ENCODE measurements at places on chromosomes 7 and 10.

- DNase-seq = no peak
Measured at GRCh38 chr7:146214842-146215241, 98.2 kb downstream of the CNTNAP2 start.

DNA sequence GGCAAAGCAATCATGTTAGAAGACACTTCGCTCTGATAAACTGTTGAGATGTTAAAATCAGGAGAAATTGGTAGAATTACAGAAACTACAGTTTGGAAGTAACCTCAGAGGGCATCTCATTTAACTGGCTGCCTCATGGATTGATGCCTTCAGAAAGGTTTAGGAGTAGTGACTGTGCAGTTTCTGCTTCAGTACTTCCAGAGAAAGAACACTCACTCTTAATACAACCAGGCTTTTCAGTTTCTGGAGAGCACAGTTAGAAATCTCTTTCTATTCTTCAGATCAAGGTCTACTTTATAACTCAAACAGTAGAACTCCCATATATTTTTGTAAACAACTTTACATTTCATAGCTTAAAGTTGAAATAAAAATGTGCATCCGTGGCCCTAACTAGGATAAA is 1358.9 kb upstream of the LRRTM3 start:
- DNase-seq = no peak

DNA sequence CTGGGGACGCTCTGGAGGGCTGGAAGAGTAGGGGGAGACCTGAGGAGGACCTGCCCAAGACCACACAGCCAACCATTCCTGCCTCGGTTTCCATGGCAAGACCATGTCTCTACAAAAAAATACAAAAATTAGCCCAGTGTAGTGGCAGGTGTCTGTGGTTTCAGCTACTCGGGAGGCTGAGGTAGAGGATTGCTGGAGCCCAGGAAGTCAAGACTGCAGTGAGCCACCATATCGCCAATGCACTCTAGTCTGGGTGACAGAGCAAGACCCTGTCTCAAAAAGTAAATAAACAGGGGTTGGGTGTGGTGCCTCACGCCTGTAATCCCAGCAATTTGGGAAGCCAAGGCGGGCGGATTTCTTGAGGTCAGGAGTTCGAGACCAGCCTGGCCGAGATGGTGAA is 48.7 kb downstream of the CLIP2 start:
- DNase-seq = no peak

DNA sequence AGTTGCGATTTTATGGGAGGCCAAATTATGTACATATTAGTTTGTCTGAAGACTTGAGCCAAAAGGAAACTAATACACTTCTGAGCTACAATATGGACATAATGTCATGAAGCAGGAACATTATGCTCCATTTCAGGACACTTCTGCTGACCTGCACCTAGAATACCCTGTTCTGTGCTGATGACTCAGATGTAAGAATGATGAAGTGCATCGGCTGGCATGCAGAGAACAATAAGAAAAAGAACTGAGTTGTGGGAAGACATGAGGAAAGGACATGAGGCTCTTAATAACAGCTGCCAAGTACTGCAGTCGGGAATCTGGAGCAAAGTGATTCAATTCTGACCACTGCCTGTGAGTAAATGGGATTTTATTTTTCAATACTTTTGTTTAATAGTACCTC is 192.9 kb upstream of the VSTM2A start:
- DNase-seq = no peak

- DNase-seq = no peak
Measured at GRCh38 chr7:111092406-111093236, 1.7 kb downstream of the LRRN3 start.

DNA sequence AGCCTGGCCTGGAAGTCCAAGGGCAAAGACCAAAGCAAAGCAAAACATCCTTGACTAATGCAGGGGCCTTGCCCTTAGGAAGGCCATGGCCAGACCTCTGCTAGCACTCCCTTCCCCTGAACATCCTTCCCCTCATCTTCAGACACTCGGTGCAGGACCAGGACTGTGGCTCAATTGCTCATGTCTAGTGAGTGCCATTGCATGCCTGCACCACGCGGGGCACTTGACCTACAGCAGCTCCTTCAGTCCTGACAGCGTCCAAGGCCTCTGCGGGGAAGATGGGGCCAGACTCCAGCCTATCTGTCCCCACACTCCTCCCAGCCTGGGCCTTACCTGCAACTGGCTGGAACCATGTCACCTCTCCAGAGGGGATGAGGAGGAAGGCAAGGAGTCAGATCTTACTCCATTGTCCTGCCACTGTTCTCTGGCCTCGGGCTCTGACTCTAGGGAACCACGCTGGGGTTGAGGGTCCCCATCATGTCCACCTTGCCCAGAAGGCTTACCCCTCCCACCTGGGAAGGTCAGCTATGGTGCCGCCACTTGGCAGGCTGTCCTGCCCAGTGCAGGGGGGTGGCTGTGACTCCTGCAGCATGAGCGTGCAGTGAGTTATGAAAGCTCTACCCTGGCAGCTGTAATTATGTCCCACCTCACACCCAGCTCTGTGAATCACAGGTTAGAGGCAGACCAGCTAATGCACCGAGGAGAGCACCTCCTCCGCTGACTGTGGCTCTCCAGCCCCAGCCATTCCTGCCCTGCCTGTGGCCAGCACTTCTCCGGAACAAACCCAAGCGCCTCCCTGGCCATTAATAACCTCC is 16.1 kb downstream of the DRGX start:
- no peak for DNase-seq

DNA sequence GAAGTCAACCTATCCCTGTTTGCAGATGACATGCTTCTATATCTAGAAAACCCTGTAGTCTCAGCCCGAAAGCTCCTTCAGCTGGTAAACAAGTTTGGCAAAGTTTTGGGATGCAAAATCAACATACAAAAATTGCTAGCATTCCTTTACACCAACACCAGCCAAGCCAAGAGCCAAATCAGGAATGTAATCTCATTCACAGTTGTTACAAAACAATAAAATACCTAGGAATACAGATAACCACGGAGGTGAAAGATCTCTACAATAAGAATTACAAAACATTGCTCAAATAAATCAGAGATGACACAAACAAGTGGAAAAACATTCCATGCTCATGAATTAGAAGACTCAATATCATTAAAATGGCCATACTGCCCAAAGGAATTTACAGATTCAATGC is 50.4 kb upstream of the ZNF365 start:
- no peak for DNase-seq

GRCh38 chr10:110843796-110844616 is 27.7 kb upstream of the PDCD4 start:
- no peak for DNase-seq

DNA sequence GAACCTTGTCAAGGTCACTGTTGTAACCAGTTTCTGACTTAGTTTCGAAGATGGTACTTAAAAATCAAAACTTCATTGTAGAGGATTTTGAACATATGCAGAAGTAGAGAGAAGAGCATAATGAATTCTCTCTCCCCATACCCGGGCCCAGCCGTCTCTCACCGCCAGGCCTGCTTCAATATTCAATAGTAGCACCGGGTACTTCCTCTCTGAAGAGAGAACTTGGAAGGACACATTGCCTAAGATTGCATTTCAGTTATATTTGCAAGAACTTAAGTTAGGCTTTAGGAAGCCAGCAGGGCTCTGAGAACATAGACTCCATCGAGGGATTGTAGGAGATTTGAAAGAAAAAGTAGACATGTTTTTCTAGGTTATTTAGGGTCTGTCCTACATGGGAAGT is 19.1 kb downstream of the LMTK2 start:
- no peak for DNase-seq

GRCh38 chr10:94430701-94431100 is 28.4 kb downstream of the TBC1D12 start:
- no peak for DNase-seq

DNA sequence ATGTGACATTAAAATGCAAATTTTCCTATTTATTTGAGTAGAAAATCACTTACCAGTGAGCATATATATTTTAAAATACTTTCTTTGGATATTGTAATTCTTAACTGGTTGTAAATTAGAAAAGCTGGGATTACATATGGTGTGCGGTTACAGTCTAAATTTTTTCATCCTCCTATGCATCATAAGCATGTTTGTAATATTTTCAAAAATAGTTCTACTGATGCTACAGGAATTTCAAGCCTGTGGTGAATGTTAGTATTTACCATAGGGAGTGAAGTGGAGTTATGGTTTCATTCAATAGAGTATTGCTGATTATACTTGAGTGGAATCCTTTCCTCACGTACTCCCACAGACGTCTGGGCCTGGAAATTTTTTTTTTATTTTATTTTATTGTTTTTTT is 34.6 kb upstream of the ST7 start:
- DNase-seq = no peak

GRCh38 chr7:12584930-12585329 is 14.4 kb downstream of the SCIN start:
- DNase-seq = no peak

- DNase-seq = no peak
Measured at GRCh38 chr10:84012831-84013458, 126.4 kb upstream of the GHITM start.

DNA sequence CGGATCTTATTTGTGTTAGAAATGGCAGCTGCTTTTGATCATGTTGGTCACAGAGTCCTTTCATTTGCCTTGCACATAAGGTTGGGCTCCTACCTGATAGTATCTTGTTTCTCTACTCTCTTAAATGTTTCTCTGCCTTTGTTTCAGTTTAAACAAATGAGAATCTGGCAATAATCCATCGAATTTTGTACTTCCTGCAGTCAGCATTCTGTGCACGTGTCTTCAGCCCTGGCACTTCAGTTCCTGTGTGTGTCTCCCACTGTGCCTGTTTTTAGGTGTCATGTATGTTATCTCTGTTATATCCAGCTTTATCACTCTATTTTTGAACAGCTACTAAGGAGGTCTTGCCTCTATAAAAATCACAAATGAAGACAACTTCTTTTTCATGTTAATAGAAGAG is 28.4 kb upstream of the PTER start:
- no peak for DNase-seq

DNA sequence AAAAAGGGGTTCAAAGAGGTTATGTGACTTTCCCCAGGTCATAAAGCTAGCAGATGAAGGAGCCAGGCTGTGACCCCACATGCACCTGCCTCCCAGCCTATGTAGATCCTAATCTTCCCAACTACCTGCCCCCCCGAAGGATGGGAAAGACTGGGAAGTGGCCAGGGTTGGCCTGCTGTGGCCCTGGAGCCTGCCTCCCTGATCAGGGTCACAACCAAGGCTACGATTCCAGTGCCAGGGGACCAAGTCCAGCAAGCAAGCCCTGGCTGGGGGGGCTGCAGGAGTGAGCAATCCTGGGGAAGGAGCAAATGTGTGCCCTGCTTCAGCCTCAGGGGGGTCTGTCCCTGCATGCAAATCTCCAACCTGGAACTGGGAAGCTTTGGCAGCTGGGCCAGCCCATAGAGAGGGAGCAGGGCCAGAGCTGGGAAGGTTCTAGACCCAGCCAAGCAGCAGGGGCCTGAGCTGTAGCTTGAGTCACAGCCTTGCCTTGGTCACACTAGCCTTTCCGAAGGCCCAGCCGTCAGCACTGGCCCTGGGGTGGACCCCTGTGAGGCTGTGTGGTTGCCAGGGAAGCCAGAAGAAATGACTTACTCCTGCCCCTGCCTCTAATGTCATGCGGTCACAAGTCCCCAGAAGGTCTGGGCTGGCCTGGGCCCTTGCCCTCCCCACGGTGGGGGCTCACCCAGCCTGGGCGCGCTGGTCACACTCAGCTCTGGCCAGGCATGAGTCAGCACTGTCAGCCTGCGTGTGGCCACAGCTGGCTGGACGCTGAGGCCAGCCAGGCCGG is 96.4 kb upstream of the ZMIZ1 start:
- no peak for DNase-seq

- no peak for DNase-seq
Measured at GRCh38 chr7:30713392-30713791, 31.1 kb upstream of the CRHR2 start.

Data from stimulated activated CD8-positive, alpha-beta memory T cell treated with anti-CD3 and anti-CD28 coated beads, Interleukin-7, amount 100 ng/mL, for 48 hours (primary cell).